Activated gamma-delta T cell treated with anti-CD3 and anti-CD28 coated beads, Interleukin-2, amount 50 U/mL, for 16 hours (primary cell): ENCODE measurements at places on chromosomes 7 and 10.

DNA sequence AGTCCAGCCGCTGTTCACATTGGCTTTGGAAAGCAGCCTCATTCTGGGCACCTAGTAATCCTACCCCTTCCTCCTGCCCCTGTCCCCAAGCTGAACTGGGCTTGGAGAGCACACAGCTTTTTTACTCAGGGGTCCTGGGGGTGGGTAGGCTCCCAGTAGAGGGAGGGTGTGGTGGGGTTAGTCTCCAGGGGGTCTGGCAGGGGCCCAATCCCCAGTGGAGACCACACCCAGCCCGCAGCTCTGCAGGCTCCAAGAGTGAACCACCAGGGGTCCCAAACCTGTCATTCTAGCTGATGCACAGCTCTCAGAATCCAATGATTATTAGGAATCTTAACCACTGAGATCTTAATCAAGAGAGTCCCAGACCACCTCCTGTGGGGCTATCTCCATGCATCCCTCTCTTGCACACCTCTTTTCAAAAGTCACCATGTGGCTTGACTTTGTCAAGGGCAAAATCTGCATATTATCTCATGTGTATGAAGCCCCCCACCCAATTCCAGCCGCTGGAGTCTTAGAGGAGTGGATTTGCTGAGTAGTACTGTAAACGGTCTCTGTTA lies 2.7 kb downstream of the HOXA11 start:
- no peak for DNase-seq

GRCh38 chr10:88271761-88272543 lies 311.2 kb downstream of the RNLS start:
- DNase-seq: no peak

GRCh38 chr10:120998782-120999285 lies 147.7 kb downstream of the WDR11 start:
- DNase-seq: no peak

DNA sequence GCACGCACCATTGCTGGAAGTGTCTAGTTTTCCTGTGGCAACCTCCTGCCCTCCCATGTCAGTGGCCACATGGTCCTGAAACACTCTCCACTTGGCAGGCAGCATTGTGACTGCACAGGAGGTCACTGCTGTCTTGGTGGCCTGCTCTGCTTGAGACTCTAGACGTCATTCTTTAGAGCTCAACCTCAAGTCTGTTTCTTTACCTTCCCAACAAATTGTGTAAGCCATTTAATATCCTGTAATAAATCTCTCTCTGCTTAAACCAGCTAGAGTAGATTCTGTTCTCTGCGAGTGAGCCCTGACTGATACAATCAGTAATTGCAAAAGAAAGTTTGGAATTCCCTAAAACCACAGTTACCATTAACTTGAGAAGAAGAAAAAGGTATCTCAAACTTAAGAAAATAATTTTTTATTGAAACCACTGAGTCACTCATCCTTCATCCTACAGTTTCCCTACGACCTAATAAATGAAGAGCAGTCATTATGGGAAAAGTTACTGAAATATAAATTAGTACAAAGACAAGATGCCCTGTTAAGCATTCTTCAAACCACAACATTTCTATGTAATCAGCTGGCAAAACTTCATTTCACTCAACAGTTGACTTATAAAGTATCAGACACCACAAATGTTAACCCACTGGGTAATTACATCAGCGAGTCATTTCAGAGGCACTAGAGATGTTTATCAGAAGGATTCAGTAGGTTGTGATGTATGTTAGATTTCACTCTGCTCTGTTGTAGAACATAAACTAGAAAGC lies 18.0 kb downstream of the SLC25A13 start:
- DNase-seq: no peak

GRCh38 chr7:105992905-105993304 lies 29.8 kb downstream of the CDHR3 start:
- DNase-seq: no peak

- DNase-seq: no peak
These were observed 3.9 kb downstream of the ADD3 start for GRCh38 chr10:110011681-110012080.

- DNase-seq: no peak
These were observed 239.5 kb upstream of the PLXNA4 start for GRCh38 chr7:132815696-132816311.

DNA sequence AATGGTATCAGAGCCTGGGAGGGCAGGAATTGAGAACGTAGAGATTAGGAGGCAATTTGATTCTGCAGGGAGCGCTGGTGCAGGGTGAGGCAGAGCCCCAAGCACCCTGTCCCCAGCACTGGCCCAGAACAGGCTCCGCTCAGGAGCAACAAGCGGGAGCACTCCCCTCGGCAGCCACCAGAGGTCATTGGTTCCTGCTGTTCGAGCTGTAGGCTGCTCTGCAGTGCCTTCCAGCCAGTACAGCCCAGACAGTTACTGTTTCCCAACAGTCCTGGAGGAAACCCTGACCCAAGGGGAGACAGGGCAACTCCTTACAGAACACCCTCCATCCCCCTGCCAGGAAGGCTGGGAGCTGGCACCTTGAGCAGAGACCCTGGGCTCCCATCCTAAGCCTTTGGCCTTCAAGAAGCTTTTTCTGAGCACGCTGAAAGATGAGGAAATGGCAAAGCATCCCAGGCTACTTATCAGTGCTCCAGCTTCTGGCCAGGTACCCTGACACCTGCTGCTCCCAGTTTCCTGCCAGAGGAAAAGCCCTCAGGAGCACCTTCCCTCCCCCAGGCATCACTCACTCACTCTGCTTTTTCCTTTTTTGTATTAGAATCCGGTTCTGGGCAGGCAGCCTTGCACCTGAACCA lies 71.2 kb upstream of the EFCAB10 start:
- DNase-seq: peak; percentile 46

GRCh38 chr7:130356876-130357611 lies 12.4 kb downstream of the CPA5 start:
- no peak for DNase-seq
